ENCODE measurements at places on chromosomes 6 and 20.

- no peak for DNase-seq
Measured at GRCh38 chr6:64429926-64430325, 794.3 kb downstream of the PHF3 start.

DNA sequence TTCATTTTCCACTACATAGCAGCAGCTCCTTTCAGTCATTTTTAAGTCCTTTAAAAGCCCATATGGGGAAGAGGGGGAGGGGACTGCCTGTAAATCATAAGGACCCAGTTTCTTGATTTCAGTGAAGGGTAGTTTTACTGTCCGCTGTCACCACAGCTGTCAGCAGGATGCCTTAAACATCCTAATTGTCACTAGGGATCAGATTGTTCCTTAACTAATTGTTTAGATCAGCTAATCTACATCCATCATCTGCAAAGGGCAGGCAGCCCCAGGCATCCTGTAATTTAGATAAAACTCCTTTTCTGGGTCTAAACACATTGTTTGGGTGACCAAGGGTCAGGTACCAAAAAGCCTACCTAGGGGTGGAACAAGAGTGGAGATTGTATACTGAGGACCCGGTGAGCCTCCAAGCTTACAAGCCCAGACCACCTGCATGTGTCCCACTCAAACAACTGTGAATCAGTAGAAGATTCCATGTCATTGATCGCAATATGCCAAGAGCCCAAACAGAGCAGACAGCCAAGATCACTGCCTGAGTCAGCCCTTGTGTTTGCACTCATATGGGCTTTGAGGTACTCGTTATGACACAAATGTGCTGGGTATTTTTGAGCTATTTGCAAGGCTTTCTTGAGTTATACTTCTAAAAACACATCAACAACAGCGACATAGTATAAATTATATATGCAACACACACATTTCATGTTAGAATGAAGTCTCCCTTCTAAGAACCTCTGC, 198.7 kb upstream of the CEP162 start:
- no peak for DNase-seq

DNA sequence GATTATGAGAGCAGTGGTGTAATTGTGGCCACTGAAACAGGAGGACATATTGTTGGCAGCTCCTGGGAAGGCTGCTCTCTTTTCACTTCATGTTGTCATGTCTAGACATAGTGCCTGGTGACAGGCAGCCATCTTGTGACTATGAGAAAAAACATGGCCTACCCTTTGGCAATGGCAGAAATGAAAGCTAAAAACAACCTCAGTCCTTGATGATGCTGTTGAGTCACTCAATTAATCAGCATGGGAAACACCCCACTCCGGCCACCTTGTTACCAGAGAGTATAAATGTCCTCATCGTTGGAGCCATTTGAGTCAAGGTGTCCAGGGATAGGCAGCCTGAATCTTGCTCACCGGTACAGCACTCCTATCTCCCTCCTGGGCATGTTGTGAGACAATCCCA, 31.2 kb upstream of the HMGA1 start:
- no peak for DNase-seq

GRCh38 chr6:82458147-82458546, 94.5 kb downstream of the TPBG start:
- no peak for DNase-seq

DNA sequence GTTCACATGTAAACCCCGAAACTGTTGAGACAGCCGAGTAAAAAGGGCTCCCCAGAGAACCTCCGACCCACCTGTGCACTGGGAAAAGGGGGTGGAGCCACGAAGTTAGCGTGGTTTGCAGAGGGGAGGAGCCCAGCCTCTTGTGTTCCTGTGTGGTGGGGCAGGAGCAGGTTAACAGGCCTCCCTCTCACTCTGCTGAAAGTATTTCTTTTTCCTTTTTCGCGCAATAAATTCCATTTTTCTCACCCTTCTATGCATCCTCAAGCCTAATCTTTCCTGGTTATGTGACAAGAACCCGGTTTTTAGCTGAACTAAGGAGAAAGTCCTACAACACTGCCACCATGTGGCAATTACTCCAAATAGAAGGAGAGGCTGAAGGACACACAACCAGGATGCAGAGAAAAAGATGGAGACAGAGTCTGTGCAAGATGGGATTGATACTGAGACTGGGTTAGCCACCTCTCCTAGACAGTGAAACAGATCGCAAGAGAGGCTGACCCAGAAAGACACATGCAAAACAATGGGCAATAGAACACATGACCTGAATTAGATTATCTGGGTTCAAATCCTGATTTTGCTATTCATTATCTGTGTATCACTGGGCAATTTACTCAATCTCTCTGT, 168.7 kb upstream of the PRSS16 start:
- DNase-seq: peak; percentile 26

DNA sequence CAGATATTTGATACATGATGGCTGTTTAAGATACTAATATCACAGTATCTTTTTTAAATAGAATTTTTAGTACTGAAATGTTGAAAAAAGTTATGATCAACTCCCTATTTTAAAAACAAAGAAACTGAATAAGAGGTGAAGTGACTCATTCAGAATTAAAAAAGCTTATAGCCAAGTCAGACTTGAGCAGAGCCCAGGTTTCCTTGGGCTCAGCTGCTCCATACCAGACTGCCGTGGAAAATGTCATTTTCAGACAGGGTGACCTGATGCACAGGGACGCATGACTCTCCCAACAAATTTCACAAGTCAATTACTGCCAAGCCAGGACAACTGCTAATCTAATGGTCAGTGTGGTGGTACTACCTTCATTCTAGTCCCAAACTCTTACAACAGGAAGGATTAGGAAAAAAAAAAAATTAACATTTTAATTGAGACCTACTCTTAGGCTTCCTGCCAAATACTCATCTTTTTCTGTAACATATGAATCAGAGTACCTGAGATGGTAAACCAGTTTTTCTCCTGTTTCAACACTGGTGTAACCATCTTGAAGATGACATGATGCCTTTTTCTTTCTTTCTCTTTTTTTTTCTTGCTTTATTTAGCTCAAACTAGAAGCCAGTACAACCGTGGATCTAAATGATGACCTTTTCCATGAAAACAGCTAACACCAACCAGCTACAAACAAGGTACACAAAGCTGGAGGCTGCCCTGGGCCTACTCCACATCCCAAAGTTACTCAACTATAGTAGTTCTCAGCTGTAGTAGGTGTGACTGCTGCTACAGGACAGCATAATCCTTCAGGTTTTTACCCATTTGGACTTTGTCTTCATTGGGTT, 30.5 kb downstream of the SLC22A23 start:
- DNase-seq: peak; percentile 53

DNA sequence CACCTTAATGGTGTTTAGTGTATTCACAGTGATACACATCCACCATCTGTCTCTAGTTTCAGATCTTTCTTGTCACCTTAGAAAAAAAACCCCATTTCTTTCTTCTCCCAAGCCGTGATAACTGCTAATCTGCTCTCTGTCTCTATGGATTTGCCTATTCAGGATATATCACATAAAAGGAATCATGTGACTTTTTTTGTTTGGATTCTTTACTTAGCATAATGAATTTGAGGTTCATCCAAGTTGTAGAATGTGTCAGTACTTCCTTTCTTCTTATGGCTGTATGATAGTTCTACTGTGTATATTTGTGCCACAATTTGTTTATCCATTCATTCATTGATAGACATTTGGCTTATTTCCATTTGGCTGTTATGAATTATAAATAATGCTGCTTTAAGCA, 57.1 kb downstream of the ITCH start:
- no peak for DNase-seq

DNA sequence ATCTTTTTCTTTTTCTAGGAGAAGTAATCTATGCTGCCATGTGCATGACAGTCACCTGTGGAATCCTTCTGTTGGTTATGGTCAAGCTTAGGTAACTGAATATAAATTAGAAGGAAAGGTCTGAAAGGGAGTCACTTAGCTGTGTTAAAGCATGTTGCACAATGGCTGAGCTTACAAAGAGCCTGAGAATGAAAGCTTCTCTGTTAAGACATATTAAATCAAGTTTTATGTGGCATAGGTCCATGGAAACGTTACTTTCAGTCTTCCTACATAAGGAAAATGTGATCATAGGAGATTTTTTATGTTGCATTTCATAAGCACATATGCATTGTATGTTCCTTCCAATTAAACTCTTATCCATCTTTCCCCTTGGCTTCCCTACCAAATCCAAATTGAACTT, 72.1 kb downstream of the GFRAL start:
- DNase-seq: no peak

GRCh38 chr6:153595903-153596302, 443.1 kb upstream of the OPRM1 start:
- DNase-seq: no peak

DNA sequence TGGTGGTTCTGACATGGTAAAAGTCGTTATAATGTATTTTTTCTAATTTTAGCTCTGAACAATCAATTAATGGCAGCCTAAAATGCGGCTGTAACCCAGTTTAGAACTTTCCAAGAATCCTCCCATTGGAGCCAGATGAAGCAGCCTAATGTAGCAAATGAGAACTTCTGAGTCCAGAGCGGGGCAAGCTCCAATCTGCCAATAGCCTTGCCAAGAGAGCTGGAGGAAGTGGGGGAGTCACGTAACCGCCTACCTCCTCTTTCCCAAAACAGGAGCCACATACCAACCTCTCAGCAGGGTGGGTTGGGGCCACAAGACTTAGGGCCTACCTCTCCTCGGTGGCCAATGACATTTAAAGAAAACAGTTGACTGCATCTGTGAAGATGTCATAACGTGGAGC, 230.6 kb downstream of the SOD2 start:
- no peak for DNase-seq

GRCh38 chr6:56241124-56241802, 6.1 kb downstream of the COL21A1 start:
- DNase-seq: no peak

- no peak for DNase-seq
Measured at GRCh38 chr6:108846101-108846500, 2.1 kb upstream of the ARMC2 start.

- DNase-seq: no peak
Measured at GRCh38 chr6:11917951-11918738, 94.0 kb upstream of the HIVEP1 start.

- no peak for DNase-seq
Measured at GRCh38 chr6:74814440-74814839, 391.4 kb downstream of the COL12A1 start.

DNA sequence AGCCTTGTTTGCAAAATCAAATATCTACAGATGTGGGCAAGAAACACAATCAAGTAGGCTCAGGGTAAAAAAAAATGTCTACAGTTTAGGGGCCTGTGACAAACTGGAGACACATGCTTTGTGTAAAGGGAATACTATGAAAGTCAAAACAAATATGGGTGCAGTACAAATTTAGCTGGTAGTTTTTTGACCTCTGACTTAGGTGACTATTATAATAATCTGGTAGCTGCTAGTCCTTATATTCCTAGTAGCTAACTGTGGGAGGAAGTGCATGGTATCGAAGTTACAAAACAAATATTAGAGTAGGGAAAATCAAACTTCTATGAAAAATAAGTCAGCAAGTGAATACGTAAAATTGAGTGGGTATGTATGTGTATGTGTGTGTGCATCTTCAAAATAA, 35.4 kb downstream of the CYP24A1 start:
- no peak for DNase-seq

- DNase-seq: no peak
Measured at GRCh38 chr6:128057541-128057940, 156.7 kb upstream of the THEMIS start.

DNA sequence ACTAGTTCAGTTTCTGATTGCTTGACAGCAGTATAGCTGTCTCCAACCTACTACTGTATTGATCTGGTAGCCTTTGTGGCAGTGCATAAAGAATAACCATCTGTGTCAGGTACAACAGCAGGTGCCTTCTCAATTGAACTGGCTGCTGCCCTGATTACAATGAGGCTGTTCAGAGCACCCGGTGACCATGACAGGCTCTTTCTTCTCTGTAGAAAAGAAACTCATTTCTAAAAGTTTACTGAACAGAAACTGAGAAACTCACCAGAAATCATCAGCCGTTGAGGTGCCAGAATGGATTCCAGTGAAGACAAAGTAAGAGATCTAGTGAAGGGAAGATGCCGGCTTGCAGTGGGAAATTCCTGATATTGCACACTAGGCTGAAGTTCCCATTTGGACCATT, 954.4 kb downstream of the PHF3 start:
- no peak for DNase-seq

DNA sequence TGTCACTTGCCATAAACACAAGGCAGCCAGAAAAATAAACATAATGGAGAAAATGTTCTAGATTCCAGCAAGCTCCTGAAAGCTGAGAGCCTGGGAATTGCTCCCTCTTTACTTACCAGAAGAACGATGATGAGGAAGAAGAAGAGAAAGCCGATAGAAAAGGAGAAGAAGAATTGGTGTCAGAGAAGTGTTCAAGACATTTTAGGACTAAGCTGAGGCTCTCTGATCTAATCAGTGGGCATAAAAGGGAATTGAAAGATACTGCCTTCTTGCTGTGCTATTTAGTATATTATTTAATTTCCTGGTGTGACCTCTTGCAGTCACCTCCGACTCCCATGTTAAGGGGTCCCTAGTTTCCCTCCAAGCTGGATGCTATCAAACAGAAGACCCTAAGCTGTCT, 316.6 kb upstream of the JARID2 start:
- no peak for DNase-seq

DNA sequence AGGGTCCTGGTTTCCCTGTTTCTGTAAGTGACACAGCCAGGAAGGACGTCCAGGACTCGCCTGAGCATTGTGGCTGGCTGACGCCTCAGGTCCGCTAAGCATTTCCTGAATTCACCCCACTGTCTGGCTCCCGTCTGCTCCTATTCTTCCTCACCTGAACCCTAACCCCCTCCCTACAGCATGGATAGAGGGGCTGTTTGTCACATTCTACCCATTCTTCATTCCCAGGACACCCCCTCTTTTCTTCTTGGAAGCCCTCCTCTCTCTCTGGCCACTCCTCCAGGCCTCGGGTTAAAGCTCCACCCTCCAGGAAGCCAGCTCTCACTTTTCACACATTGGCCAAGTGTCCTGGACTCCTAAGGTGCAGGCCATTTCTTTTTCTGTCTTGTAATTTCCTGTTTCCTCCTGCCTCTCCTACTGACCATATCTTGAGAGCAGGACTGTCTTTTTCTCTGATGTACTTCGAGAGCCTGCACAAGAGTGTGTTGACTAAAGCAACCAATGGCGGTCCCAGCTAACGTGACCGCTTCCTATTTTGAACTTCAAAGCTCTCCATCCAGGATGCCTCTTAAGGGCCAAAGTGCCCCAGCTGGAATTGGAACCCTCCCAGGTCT, 24.2 kb upstream of the MYMX start:
- DNase-seq: no peak

DNA sequence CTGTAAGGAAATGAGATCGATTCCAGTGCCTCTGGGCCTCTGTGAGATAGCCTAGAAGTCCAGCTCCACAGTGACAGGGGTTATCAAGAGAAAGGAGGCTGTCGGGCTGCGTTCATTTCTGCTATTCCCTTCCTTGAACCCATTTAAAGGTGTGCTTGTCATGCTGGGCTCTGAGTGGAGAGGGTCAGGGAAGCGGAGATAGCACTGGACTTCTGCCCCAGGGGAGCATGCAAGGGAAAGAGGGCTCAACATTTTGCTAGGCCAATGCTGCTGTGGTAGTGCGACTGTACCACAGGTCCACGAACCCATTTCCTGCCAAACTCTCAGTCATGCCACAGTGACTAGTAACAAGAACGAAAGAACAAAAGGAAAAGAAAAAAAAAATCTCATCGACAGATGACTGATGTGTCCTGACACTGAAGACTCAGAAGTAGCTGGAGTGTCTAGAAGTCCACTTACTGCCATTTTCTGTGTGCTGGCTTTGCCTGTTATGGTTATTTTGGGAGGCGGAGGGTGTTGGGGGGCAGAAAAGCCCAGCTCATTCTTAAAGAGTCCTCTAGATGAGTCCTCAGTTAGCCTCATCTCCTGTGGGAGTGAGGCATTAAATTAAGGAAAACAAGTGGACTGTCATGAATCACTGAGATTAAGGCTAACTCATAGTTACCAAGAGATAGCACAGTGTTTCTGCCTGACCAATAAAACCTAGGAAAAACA, 8.1 kb downstream of the NEDD9 start:
- no peak for DNase-seq
